Central memory CD4-positive, alpha-beta T cell (primary cell): ENCODE measurements at places on chromosomes 7 and 10.
A peak's percentile ranks its signal among the peaks of the same experiment; 100 is the strongest.

DNA sequence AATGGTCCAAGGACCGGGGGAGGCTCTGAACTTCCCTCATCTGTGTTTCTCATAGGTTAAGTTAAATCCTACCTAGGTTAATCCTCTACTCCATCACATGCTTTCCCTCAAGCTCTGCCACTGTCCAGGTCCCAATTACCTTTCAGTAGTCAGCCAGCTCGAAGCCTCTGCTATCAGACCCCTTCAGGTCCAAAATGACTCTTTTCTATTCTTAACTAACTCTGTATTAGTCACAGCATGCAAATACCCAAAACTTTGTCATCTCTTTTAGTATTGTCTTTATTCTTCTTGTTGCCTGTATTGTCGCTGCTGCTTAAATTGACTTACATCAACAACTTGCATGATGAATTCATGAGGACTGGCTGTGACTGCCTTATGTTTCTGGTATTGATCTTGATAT lies 15.3 kb downstream of the PPP1R17 start:
- no peak for DNase-seq

GRCh38 chr7:23918286-23918685 lies 208.3 kb downstream of the STK31 start:
- DNase-seq: no peak

DNA sequence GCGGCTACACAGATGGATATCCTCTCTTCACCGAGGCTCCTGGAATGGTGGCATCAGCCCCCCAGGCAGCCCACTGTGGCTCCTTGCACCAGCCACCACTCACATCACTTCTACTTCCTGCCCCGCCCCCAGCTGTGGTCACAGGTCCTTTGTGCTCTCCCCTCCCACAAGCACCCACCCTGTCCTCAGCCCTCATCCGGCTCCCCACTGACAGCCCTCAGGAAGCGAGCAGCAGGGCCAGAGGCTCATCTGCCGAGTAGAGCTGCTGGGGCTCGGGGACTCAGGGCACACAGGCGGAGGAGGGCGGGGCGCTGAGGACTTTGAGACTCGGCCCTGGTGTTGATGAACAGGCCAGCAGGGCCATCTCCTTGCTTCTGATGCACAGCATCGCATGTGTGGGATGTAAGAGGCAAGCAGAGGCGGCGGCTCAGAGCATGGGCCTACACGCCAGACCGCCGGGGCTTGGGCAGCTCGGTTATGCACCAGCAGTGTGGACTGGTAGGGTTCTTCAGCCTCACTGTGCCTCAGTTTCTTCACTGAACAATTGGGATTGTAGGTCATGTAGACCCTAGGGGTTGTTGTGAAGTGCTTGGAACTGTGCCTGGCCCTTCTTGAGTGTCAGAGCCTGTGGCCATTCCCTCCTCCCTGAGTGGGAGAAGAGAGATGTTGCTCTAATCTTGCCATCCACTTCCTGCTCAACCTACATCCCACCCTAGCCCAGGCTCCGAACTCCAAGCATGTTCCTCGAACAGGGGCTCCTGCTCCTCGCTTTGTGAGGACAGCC lies at the start of gene PRF1:
TSS of gene PRF1 (minus strand) at position 77 of the 784 bp plus-strand sequence. CDS start 1,839 bp downstream, outside the sequence.
- peak; percentile 77 for DNase-seq

DNA sequence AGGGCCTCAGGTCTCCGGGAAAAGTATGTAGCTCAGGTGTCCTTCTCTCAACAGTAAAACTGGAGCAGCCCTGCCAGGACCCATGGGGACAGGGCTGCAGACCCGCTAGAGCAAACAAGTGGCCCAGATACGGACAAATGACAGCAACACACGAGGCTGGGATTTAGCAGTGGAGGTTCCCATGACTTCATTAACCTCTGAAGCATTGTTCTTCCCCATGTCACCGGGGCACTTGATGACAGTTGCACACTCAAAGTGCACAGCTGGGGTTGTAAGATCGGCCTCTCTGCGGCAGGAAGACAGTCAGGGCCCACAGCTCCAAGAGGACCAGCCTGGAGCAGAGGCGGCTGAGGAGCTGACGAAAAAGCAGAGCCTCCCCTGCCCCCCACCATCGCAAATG lies 12.5 kb upstream of the PODXL start:
- DNase-seq: no peak

DNA sequence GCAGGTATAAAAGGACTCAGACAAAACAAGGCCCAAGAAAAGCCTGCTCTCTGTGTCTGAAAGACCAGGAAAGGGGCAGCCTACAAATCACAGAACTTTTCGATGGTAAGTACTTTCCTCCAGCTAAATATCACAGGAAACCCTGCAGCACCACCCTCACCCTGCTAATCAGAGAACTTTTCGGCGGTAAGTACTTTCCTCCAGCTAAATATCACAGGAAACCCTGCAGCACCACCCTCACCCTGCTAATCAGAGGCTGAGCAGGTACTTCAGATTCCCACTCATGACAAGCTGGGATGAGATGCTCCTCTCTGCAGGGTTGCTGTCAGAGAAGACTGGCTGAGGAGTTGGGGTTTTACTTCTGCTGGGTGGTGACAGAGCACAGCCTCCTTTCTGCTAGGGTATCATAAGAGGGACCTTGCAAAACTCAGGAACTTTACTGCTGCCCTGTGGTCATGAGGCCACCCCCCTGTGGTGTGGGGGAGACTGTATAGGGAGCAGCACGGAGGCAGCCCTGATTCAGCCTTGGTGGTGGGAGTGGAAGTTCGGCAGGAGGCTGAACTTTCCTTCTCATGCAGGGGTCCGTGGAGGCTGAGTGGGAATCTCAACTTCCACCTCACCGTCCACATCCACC lies 7.2 kb downstream of the WDR37 start:
- DNase-seq: peak; percentile 49

DNA sequence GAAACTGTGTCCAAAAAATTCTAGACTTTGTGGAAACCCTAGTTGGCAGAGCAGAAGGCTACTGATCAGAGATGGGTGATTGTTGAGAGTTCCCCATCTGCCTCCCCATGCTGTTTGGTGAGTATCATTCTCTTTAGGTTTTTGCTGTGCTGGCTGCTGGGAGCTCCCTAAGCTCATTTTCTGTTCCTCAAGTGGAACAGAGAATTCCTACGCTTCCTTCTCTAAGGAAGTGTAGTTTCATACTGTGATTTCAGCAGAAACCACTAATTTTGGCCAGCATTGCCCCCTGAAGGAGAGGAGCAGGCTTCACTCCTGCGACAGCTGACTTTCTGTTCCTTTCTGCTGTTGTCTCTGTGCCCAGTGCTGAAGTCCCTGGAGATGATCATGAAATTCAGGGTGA lies 355.3 kb upstream of the NPVF start:
- no peak for DNase-seq

GRCh38 chr10:34648919-34649318 lies 166.2 kb downstream of the PARD3 start:
- no peak for DNase-seq

- peak; percentile 91 for DNase-seq
Measured at GRCh38 chr10:3873728-3874461, 88.9 kb upstream of the KLF6 start.

DNA sequence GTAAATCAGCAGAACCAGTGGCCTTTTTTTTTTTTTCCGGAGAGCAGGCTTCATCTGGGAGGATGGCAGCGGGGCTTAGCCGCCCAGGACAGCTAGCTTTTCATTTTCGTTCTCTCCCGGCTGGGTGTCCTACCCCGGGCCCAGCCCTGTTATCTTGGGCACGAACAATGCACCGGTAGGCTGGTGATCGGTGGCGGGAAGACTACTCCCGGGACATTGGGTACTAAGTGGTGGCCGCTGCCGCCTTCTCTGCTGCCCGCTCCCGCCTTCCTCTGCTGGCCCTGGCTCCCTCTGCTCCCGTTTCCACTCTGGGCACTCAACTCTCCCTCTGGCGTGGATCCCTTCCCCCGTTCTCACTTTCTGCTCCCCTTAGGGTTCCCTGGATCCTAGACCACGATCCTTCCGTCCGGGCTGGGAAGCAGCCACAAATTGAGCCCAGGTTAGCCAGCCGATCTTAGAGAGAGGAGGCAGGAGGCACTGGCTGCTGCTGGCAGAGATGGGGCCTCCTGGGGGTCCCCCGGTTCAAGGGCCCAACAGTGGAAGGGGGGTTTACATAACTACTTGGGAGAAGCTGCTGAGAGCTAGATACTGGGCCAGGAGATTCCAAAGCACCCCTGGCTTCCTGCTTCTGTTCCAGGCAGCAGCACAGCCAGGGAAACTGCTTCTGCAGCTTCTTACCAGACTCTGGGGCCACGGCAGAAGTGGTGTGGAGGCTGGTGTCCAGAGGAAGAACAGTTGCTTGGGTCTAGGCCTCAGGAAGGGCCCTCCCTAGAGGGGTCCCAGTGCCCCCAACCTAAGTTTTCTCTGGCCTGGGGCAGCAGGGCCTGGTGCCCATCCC lies 1.8 kb downstream of the TLX1 start:
- no peak for DNase-seq

DNA sequence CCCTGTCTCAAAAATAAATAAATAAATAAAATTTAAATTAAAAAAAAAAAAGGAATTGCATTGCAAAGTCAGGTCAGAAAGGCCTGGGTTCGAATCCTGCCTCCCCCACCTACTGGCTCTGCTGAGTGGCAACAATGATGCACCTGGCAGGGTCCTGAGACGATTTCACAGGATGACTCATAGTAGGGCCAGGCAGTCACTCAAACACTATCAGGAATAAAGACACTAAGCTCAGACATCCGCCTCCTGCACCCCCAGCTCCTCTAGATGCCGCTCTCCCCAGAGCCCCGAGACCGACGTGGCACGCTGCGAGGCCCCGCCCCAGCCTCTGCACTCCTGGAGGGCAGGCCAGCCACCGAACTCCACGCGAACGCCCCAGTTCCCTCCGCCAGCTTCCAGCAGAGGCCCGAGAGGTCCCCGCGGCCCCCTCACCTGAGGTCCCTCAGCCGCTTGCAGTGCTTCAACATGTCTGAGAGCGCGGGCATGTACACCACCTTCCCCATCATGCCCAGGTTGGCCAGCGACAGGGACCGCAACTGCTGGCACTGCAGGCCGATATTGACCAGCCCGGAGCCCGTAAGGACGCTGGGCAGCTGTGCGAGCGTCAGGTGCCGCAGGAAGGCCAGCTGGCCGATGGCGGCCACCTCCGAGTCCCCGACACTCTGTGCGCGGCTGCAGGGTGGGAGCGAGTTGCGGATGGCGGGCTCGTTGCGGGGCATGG lies 76.6 kb upstream of the TNRC18 start:
- DNase-seq: no peak

- DNase-seq: no peak
Measured at GRCh38 chr10:44065788-44066526, 318.9 kb downstream of the CXCL12 start.

GRCh38 chr7:26594553-26594952 lies 269.8 kb downstream of the SKAP2 start:
- no peak for DNase-seq

- no peak for DNase-seq
Measured at GRCh38 chr10:28411648-28412047, 108.8 kb upstream of the MPP7 start.

DNA sequence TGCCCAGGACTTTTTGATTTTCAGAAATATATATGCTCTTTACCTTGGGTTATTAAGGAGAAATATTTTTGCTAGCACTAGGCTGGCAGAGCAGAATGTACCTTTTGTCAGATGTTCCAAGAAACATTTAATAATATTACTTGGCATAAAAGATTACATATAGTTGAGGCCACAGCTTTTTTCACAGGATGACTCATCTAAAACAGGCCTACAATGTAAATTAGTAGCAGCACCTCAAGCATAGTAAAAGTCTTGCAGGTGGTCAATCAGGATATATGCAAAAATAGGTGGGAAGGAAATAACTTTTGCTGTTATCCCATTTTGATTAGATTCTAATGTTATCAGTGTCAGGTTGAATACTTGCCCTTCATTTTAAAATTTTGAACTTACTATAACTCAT lies 14.9 kb upstream of the ITGB1 start:
- DNase-seq: no peak

- no peak for DNase-seq
Measured at GRCh38 chr7:140722254-140722653, 25.7 kb downstream of the NDUFB2 start.

GRCh38 chr10:112026438-112026837 lies 157.1 kb downstream of the GPAM start:
- DNase-seq: no peak

DNA sequence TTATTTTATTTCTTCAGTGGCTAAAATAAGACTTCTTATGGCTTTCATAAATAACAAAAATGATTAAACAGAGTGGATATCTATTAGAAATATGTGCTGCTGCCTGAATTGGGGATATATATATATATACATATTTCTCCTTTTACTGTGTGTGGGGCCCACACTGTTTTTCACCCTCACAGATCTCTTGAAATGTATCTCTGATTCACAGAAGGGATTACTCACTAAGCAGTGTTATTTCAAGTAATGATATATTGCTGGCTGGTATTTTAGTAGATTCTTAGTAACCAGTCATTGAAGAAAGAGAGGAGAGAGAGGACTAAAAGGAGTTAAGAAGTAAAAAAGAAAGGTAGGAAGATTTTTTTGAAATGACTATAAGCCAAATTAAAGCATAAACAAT lies 308.6 kb upstream of the NRP1 start:
- DNase-seq: no peak

DNA sequence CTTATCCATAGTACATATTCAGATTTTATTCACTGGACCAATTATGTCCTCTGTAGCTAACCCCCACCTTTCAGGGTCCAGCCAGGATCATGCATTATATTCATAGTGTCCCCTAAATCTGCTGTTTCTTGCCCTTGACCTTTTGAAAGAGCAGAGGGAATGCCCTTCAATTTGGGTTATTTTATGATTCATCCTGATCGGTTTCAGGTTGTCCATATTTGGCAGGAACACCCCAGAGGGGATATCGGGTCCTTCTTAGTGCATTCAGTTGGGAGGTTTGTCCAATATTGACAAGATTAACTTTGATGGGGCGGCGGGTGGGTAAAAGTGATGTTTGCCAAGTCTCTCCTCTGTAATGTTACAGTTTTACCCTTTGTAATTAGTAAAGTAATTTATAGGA lies 60.9 kb downstream of the SHH start:
- no peak for DNase-seq

- DNase-seq: no peak
Measured at GRCh38 chr7:141333459-141333858, 217.8 kb upstream of the AGK start.

GRCh38 chr10:114388275-114388674 lies 16.0 kb downstream of the AFAP1L2 start:
- no peak for DNase-seq

DNA sequence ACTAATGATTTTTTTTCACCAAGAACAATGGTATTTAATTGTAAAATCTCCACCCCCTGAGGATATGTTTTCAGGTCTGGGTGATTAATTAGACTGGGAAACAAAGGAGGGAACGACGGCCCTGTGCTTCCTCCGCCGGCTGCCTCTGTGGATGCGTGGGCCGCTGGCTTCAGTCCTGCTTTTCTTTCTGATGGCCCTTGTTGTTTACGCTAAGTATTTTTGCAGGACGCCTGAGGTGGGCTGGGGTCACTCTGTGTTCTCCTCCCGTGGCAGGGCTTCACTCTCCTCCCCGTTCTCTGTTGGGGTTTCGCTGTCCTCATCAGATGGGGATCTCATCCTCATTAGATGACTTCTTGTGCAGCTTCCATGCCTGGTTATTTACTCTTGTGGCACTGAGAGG lies 5.2 kb upstream of the ACBD5 start:
- no peak for DNase-seq

DNA sequence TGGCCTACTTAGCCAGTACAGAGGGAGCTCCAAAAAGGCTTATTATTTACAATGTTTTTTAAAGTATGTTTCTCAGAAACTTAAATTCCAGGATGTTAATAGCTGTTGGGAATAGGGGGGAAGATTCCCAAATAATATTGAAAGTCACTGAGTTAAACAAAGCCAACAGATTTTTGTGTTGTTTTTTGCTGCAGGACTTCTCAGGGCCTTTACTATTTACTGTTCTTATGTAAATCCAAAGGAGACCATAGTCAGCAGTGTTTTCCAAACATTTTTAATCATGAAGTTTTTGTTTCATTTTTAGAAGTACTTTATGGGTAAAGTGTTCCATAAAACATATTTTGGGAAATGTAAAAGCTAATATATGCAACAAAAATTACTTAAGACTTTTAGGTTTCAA lies 100.4 kb upstream of the GSDME start:
- no peak for DNase-seq
